Peyer's patch (tissue), 4 donors: ENCODE measurements at places on chromosomes 7 and 10. TPM values are rescaled to one million over a fixed set of nuclear protein-coding genes. Genes with fewer than 3 reads are reported as not detected.
A peak's percentile ranks its signal among the peaks of the same experiment; 100 is the strongest.

Gene HMX2
- total RNA-seq, result not detected

Gene CTAGE8
- 6.5 TPM for total RNA-seq

Gene ABCB1
- 394 TPM for total RNA-seq

Gene FAS
- 26.1 TPM for total RNA-seq

Gene KAZALD1
- total RNA-seq, result not detected

Gene MAT1A
- not detected for total RNA-seq

Gene UROS
- total RNA-seq, result 38.4 TPM

DNA sequence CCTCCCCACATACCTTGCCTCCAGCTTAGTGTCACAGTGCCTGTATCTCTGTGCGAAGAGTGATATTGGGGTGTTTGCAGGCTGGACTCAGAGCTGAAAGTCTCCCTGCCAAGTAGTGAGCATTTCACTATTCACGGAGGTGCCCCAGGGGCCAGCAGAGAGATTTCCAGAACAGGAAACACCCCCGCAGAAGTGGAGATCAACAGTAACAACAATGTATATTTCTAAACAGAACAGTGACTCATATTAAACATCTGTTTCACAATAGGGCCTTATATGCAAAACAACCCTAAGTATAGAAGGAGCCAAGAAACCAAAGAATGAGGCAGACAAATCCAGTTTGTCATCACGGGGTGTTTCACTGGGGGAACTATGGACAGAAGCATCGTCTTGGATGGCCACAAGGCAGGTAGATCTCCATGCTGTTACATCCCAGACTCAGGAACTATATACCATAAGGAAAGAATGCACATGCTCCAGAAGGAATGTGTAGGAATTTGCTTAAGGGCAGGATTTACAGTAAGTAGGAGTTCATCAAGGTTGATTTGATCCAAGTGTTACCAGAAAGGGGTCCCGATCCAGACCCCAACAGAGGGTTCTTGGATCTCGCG lies 29.3 kb upstream of the CCL24 start:
- no peak for DNase-seq

- DNase-seq, result no peak
Measured at GRCh38 chr7:44771358-44771757, 22.7 kb downstream of the ZMIZ2 start.

- no peak for DNase-seq
Measured at GRCh38 chr10:24947304-24948097, 4.9 kb downstream of the PRTFDC1 start.

- no peak for DNase-seq
Measured at GRCh38 chr7:18407385-18407784, 88.2 kb upstream of the HDAC9 start.

GRCh38 chr10:50286996-50287803 lies 35.9 kb upstream of the ASAH2 start:
- no peak for DNase-seq

DNA sequence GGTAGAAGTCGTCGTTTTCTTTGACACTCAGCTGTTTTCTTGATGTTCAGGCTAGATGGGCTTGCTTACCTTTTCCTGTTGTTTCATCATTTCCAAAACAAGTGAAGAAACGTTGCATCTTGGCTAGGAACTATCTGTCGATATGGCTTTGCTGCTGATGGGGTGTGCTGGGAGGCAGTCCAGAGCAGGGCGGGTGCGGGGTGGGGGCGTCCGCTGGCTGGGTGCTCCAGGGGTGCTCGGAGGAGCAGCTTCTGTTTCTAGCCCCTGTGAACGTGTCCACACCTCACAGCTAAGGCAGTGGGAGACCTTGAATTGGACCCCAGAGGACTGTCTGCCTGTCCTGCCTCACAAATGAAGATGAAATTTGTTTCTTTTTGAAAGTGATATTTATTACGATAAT lies 7.6 kb upstream of the SUN1 start:
- DNase-seq, result no peak

GRCh38 chr10:68334672-68335467 lies 2.1 kb upstream of the PBLD start:
- no peak for DNase-seq

DNA sequence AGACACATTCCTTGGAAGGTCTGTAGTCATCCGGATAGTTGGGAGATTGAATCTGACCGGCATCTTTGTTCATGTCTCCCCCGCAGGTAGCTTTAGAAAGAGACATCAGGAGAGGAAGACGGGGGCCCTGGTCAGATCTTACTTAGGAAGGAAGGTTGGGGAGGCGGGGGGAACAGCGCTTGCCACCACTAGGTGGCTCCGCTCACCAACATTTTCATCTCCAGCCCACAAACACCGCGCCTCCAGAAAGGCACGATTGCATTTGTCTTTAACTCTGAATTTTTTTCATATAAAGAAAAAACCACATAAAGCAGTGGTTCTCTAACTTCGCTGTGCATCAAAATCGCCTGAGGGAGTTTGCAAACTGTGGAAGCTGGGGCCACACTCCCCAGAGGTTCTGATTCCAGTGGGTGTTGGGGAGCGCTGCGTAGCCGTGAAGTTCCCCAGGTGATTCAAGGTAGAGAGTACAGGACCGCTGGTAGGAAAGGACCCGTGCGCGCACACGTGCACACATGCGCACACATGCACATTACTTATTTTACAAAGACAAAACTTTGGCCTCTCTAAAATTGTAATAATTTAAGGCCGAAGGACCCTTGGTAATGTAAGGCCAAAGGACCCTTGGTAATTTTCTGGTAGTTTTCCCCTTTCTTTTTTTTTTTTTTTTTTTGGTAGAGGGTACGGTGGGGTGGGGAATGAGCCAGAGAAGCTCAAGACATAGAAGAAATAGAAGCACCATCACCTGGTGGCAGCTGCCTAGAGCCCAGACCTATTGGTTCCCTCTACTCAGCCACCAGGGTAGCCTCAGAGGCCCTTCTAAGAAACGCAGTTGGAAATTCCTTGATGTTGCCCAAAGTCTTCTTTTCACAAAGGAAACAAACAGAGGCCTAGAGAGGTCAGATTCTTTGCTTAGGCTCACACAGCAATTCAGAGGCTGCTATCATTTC lies 37.4 kb upstream of the OPALIN start:
- DNase-seq, result peak; percentile 72

GRCh38 chr7:1710936-1711335 lies 40.9 kb downstream of the ELFN1 start:
- no peak for DNase-seq

- no peak for DNase-seq
Measured at GRCh38 chr7:51850126-51850525, 533.5 kb upstream of the COBL start.
